ENCODE measurements at places on chromosomes 16 and 17.

DNA sequence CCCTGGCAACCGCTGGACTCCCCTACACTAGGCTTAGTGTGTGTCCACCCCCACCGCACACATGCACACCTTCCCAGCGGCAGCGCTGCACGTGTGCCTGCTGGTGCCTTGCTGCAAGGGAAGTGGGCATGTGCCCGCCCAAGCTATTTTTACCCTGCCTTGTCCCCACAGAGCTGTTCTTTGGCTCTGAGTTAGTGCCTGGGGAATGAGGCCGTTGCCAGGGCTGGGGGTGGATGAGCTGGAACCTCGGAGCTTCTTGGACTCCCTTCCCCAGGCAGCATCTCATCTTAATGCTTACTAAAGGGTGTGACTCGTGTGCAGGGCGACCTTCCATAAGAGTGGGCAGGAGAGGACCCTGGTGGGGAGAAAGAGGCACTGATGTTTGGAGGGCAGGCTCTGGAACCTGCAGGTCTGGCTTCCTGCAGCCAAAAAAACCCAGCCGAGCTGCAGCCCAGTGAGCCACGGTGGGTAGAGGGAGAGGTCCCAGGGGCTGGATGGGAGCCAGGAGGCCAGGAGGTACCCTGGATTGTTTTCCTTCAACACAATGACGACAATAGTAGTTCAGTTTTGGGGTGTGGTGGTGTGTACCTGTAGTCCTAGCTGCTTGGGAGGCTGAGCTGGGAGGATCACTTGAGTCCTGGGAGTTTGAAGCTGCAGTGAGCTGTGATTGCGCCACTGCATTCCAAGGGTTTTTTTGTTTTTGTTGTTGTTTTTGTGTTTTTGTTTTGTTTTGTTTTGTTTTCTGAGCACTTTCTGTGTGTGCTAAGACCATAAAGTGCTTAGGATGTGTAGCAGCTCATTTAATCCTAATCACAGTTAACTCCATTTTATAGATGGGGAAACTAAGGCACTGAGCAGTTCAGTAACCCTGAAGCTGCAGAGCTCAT is 119.1 kb downstream of the RAB11FIP4 start:
- no peak for DNase-seq

DNA sequence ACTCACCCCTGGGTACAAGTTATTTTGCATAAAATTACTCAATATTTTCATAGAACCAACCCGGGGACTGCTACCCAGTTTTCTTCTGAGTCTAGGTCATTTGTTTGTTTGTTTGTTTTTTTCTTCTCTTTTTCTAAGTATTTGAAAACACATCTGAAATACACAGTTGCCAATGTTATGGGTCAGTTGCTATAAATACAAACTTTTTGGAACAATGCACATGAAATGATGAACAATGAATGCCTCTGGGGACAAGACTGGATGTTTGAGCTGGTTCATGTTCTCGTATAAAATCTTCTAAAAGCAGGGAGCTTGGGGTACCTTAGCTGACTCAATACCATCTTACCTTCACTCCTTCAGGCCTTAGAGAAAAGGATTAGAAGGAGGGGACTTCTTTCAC is 30.5 kb downstream of the TMEM238L start:
- DNase-seq, result no peak

GRCh38 chr17:16281351-16281750 is 64.3 kb downstream of the PIGL start:
- no peak for DNase-seq

DNA sequence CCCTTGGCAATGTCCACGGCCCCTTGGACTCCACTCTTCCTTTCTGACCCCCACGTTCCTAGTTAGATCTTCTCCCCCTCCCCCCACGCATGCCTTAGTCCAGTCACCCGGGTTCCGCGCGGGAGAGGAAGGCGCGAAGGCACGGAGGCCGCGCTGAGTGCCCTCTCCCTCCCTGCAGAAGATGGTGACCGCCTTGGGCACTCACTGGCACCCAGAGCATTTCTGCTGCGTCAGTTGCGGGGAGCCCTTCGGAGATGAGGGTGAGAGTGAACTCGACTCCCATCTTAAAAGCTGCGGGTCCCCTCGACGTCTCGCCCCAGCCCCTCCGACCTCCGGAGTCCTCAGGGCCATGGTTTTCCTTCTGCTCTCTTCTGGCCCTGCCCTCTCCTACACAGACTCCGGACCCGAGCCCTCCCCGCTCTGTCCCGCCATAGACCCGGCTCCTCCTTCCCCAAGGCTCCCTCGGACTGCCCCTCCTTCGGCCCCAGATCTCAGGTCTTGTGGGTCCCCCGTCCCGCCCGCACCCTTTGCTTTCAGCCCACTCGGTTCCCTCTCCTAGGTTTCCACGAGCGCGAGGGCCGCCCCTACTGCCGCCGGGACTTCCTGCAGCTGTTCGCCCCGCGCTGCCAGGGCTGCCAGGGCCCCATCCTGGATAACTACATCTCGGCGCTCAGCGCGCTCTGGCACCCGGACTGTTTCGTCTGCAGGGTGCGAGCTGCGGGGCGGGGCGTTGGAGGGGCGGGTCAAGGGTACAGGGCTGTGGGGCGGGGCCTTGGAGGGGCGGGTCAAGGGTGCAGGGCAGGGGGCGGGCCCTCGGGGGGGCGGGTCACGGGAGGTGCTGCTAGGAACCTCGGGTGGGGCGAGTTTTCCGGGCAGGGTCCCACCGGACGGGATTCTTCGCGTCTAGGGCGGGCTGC is 4.6 kb downstream of the TGFB1I1 start:
- DNase-seq, result no peak

GRCh38 chr16:26316683-26317464 is 625.1 kb downstream of the HS3ST4 start:
- DNase-seq, result no peak

GRCh38 chr16:73028263-73028662 is 19.7 kb downstream of the ZFHX3 start:
- no peak for DNase-seq

DNA sequence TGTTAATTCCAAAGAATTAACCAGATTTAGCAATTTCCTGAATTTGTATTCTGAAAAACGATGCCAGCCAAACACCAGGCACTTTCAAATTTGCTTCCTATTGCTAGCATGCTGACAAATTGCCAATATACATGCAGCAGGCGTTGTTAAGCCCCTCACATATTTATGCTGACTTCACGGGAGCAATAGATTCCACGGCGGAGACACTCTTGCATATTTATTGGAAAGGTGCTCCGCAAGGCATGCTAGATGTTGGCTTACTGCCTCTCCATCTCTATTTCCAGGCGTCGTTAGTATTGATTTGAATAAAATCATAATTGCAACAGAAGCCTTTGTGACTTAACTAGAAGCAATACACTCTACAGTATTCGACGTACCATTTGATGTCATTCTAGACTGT is 211.0 kb upstream of the IRX5 start:
- no peak for DNase-seq

DNA sequence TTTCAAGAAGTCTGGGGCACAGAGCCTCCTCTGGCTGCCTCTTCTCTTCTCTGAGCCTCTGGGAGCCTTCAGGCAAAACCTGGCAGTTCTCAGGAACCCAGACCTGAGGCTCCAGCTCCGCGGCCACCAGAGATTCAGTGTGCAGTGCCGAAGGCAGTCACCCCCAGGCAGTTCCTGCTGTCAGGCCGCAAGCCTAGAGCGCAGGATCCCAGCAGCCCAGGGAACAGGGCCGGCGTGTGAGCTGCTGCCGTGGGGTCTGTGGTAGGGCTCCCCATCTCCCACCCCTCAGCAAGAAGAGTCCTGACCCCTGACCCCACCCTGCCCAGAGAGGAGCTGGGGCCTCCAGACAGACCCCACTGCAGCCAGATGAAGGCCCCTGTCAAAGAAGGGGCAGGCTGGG is 78.2 kb downstream of the AMFR start:
- no peak for DNase-seq

DNA sequence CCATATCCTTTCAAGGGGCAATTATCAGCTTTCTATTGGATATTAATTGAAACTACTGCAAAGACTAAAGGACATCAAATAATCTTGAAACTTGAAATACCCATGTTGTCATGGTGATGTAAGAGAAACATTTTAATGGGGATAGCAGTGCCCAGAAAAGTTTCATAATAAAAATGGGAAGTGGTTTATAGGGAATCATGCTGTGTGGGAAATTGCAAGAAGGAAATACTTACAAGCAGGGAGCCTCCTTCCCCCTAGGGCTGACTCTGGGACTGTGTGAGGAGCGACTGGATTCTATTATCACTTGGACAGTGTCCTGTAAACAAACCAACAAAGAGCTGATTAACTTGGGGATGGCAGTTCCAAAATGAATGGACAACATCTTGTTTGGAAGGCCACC is 1393.1 kb upstream of the GOT2 start:
- no peak for DNase-seq

DNA sequence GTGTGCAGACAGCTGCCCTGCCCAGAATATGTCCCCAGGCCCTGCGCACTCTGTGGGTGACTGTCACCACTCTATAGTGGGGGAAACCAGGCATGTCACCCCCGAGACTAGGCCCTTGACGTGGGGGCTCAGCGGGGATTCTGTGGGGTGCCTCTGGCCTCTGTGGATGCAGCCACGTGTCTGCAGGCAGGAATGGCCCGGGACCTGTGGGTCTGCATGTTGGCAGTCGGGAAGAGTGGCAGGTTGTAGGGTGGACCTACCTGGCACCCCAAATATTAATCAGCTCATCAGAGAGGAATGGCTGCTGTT is 954 bp downstream of the IL32 start:
- no peak for DNase-seq

GRCh38 chr17:78878871-78879527 is 24.0 kb downstream of the CEP295NL start:
- DNase-seq, result no peak

DNA sequence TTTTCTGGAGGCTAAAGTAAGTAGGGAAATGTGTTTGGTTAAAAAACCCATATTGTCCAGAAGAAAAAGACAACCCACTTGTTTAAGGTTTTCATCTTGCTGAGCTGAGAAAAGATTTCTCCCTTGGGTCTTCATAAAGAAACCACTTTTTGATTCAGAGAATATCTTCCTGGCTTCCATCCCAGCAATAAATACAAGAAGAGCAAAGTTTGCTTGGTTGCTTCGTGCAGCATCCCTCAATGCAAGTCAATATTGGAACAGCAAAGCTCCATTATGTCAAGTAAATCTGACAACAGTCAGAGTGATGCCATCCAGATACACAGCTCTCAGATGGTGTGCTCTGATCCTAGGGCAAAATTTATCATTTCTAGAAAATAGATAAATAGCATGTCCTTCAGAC is 118.9 kb upstream of the PIRT start:
- no peak for DNase-seq

GRCh38 chr17:31566247-31566991 is 174.9 kb downstream of the RAB11FIP4 start:
- no peak for DNase-seq
